D721Med (cell line): ENCODE measurements at places on chromosomes 12 and 14.

GRCh38 chr14:36916668-36917067 is 255.0 kb downstream of the PAX9 start:
- no peak for DNase-seq

GRCh38 chr12:121535150-121536053 is 45.4 kb downstream of the KDM2B start:
- DNase-seq = no peak

DNA sequence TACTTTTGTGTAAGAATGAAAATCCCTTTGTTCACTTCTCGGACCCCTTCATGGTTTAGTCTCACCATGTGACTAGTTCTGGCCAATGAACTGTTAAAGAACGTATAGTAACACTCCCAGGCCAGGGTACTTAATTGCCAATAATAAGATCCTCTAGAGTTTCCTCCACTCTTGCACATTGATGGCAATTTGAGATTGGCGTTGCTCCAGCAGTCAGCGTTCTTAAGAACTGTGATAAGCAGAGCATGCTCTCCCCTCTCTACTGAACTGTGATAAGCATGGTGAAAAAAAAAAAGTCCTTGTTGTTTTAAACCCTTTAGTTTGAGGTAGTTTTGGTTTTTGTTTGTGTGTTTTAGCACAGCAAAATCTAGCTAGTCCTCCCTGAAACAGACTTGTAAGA is 854.5 kb downstream of the SLC6A15 start:
- no peak for DNase-seq

DNA sequence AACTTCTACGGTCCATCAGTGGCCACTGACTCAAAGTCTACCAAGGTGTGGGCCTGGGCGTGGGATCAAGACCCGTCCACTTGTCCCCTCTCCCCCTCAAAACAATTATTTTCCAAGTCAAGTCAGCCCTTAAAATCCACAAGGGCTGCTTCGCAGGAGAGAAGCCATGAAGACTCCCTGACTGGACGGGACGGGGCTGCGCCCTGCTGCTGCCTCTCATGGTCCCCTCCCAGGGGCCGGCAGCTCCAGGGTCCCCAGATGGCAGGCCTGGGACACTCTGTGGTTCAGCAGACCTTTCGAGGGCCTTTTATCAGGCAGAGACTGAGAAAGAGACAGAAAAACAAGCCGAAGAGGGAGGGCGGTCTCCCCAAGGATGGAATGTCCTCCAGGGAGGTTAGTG is 10.8 kb downstream of the NGB start:
- DNase-seq = no peak

DNA sequence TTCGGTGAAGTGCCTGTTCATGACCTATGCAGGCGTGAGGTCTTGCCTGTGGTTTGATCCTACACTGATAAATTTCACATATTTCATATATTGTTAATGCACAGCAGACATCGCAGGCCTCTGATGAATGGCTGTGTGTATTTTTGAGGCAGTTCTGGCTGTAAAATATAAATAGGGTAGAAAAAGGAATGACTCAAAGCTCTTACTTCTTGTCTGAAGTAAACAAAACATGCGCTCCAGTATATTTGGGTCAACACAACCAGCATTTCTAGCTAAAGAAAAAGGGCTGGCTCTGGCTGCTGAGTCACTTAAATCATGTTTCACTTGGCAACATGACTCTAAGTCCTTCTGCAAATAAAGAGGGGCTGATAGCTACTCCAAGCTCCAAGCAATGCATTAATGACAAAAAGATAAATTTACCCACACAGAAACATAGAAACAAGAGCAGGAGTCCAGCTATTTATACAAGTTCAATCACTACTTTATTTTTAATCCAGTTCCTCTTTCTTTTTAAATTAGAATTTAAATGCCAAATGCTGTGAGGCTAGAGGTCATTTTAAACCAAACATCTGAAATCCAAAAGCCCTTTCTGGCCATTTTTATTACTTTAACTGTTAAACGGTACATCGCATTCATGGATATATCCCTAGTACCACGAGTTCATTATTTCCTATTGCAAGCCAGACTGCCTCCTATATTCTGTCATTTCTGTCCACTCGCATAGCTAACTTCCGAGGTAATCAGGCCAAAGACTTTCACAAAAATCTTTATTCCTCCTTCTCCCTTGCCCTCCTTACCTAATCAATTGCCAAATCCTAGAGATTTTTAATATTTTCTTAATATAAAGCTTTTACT is 54.3 kb upstream of the TMCC3 start:
- no peak for DNase-seq

DNA sequence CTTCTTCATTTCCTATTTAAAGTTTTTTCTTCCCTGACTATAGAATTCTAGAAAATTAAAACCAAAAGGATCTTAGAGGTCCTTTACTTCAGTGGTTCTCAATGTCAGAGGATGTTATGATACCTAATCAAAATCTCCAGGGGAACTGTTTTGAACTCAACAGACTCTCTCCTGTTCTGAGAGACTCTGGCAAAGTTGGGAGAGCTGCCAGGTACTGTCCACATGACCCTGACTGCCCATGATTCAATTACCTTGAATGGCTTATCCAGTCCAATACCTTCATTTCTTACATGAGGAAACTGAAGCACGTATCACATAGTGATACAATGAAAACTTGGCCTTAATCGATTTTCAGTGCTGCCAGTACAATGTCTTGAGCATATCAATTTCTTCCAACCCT is 16.6 kb downstream of the ALKBH1 start:
- no peak for DNase-seq

DNA sequence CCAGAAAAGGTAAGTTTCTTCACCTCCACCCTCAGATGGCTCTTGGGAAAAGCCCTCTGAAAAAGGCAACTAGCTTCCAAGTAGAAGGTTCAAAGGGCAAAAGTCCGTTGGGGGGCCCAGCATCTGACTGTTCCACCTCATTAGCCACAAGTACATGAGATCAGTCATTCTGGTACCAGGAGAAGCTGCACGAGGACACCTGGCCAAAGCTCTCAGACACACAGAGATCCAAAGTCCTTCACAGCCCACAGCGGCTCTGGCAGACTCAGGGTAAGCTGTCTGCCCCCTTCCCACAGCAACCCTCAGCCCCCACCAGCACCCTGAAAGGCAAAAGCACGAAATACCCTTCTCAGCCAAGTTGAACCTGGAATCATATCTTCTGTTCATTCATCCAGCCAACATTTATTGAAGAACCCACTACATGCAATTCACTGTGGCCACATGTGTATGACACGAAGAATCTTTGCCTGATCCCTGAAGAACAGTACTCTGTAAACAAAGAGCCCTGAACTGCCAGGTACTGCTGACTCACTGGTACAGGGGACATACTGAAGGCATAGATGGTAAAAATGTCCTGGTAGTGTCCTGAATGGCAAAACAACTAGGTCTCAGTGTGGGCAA is 19.0 kb downstream of the SLC7A7 start:
- DNase-seq = no peak

DNA sequence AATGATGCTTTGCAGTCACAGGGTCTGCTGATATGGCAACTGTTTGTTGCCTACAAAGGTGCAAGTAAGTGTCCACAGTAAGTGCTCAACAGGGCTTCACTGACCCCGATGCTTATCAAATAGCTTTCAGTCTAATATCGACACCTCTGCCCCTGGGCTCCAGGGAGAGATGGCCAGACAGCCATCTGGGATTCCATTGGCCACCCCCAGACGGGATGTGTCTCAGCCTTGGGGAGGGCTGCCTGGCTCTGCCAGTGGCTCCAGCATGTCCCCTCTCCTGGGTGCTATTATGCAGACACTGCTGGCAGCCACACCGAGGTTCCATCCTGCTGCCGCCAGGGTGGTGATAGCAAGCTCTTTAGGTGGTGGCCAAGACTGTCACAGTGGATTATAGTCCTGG is 57.4 kb downstream of the DGLUCY start:
- no peak for DNase-seq

DNA sequence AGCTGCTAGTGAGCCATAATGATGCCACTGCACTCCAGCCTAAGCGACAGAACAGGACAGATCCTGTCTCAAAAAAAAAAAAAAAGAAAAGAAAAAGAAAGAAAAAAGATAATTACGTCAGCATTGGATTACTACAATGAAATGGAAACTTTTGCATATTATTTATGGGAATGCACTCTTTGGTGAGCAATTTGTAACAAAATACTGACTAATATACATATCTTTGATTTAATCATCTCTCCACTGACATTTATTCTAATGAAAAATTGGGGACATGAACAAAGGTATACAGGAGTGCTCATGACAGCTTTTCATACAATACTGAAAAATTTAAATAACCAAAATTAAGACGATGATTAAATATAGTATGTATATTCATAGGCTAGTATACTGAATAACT is 27.9 kb upstream of the HECTD1 start:
- no peak for DNase-seq

DNA sequence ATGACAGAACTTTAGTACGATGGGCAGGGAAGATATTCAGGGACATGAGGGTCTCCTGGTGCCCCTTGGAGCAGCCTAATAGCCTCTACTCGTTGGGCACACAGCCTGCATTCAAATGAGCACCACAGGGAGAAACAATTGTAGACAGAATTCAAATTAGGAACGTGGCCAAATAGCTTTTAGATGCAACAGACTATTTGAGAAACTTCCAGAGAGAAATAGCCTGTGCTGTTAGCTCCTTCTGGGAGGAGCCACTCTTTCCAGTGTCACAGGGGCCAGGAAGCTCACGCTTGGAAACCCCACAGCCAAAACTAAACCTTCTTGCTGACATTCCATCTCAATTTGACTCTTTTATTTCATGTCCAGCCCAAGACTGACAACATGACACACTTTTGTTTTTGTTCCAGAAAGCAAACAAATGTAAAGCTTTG is 114.5 kb downstream of the RPAP3 start:
- DNase-seq = no peak

GRCh38 chr12:115521771-115522409 is 755.6 kb downstream of the MED13L start:
- no peak for DNase-seq

DNA sequence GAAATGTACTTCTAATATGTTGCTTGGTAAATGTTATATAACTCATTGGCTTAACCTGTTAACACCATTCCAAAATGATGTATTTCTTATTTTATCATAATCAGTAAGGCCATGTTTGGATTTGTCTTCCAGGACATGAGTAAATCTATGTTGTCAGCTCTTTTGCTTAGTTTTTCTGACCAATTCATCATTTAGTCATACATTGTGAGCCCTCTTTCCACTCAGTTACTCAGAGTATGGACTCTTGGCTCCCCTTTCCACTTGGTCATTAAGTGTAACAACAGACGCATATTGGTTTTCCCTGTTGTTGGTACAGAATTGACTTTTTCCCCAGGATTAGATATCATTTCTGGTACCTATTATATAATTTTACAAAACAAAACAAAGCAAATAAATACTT is 9.0 kb upstream of the CLEC4D start:
- DNase-seq = no peak

DNA sequence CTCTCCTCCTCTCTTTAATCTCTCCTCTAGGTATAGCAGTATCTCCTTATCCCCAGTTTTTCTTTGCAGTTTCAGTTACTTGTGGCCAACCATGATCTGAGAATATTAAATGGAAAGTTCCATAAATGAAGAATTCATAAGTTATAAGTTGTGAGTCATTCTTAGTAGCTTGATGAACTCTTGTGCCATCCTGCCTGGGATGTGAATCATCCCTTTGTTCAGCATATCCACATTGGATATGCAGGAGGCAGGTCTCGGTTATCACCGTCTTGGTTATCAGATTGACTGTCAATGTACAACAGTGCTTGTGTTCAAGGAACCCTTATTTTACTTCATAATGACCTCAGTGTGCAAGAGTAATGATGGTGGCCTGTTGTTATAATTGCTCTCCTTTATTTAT is 134.0 kb downstream of the TMEM117 start:
- no peak for DNase-seq

DNA sequence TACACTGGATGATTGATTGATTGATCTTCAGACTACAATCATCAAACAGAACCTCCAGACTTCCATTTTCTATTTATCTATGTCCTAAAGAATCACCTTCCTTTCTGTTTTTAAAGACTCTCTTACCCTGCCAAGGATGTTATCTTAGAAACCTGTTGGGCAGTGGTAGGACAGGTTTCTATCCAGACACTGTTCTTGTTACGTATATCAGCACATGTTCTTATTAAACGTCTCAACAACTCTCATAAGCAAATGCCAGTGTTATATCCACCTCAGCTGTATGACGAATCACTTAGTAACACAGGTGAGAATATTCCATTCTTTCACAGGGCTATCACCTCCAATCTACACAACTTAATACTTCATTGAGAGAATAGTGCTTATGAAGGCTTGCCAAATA is 40.2 kb upstream of the RPL10L start:
- DNase-seq = no peak

GRCh38 chr14:100081997-100082625 is 16.9 kb downstream of the EVL start:
- no peak for DNase-seq

DNA sequence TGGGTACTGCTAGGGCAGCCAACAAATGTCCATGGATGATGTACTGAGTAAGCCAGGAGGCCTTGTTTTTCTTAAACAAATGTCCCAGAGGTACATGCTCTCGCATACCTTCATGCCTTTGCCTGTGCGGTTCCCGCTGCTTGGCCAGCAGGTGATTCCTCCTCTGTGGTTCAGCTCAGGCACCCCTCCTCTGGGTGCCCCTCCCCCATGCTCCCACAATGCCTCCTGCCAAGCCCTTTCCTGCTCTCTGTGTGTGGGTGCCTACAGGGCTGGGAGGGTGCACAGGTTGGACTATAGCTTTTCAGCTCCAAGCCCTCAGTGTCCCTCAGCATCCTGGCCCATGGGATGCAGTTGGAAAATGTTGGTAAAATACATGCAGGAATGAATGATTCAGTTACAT is 23.5 kb downstream of the ASB2 start:
- DNase-seq = no peak

GRCh38 chr14:74389980-74390379 is 36.0 kb downstream of the SYNDIG1L start:
- no peak for DNase-seq

DNA sequence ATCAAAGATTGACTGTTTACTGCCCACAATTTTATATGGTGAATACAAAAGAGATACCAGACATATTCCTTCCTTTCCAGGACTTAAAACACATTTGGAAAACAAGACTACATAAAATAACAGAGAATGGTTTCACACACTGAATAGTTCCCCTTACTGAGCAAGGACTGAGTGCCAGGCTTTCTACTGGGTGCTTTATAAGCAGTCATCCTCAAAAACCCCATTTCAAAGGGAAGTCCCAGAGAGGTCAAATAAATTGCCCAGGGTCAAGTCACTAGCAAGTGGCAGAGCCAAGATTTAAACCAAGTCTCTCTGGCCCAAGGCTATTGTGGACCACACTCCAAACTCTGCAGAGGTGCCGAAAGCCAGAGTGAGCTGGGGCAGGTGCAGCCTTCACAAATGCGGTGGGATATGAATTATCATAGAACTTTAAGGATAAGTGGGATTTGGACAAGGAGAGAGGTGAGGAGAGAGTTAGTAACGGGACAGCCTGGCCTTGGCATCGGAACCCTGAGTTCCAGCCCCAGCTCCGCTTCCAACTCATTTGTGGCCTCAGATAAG is 9.1 kb upstream of the RPAP3 start:
- DNase-seq = no peak

- DNase-seq = no peak
These were observed 659.8 kb downstream of the DIO2 start for GRCh38 chr14:79551523-79551922.
